Small intestine (tissue), 16 donors: ENCODE measurements at places on chromosomes 13 and 19.

DNA sequence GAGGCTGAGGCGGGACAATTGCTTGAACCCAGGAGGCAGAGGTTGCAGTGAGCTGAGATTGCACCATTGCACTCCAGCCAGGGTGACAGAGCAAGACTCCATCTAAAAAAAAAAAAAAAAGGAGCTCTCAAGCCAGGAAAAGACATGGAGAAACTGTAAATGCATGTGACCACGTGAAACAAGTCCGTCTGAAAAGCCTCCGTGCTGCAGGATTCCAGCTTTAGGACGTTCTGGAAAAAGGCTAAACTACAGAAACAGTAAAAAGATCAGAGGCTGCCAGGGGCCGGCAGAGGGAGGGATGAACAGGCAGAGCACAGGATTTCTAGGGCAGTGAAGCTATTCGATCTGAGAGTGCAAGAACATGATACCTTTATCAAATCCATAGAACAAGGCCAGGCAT, 40.7 kb upstream of the NDUFS7 start:
- no peak for DNase-seq

DNA sequence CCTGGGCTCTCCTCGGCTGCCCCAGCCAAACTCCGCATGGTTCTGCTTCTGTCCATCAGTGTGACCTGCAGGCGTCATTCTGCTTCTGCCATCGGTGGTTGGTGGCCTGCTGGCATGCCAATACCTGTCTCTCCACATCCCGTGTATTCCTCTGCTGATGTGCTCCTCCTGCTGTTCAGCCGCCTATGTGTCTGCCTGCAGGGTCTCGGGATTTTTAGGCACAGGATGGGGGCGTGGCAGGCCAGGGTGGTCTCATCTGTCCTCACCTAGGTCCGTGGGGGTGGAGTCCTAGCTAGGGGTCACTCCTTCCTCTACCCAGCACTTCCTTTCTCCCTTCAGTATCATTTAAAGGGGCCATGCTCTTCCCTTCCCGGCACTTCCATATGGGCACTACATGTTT, 33.0 kb upstream of the SGCG start:
- no peak for DNase-seq

DNA sequence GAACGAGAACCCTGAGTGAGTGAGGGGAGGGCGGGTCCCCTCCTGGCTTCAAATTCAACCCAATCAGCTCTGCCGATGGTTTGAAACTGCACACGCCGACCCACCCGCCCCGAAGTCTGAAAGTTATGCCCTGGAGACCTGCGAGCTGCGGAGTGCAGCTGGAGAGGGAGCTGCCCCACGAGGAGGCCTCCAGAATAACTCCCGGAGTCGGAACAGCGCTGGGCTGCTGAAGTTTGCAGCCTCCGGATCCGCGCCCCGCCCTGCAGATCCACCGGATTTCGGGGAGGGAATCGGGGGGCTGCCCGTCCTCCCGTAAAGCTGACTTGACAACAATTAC, 7.0 kb downstream of the POU4F1 start:
- no peak for DNase-seq

DNA sequence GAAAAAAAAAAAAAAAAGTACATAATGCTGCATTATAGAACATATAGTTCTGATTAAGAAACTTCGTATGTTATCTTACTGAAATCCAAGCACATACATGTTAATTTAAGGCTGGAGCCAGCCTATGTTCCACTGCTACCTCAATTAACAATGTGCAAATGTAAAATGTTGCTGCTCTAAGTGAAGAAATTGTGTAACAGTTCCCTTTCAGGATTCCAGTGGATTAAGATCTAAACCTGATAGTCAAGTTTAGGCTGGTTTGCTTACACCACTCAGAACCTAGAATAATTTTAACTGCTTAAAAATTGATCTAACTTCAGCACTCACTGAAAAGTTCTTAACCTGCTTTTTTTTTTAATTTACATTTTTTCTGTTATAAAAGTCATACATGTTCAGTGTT, 4.2 kb downstream of the VPS36 start:
- DNase-seq, result no peak

DNA sequence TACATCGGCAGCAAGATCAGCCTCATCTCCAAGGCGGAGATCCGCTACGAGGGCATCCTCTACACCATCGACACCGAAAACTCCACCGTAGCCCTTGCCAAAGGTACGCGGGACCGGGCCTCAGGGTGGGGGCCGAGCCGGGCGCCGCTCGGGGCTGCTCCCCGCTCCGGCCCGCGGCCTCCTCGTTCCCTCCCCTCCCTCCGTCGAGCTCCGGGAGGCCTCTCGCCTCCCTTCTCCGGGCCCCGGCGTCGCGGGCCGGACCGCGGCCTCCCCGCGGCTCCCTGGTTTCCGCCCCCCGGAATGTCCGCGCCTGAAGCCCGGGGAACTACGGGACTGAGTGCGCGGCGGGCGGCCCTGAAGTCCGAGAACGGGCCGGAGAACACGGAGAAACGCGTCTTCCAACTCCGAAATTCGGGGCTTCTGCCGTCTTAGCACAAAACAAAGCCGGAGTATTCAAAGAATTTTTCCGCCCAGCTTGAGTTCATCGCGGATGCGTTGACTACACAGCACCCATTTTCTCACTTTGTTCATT, 423 bp downstream of the LSM14A start:
- no peak for DNase-seq

DNA sequence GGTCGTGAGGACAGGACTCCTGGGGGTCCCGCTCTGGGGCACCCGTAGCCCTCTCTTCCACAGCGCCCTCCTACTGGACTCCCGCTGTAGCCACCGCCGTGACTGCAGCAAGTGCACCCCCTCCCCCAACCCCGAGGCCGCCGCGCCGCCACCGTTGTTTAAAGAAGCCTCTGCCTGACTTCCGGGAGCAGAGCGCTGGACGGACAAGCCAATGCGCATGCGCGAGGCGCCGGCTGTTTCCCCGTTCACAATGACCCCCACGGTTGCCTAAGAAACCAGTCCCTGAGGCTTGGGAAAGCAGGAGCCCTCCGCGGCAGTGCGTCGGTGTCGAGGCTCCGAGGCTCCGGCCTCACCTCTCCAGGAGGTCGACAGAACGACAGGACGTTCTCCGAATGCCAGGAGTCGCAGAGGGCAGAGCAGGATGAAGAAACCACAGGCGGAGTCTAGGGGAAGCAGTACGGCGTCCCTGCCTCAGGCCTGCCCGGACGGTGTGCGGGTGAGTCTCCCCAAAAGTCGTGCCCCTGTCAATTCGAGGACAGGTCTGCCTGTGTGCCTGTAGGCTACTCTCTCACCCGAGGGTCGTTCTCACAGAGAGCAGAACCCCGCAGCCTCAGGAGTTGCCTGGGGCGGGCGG, 70.5 kb upstream of the ZNF420 start:
- DNase-seq, result peak; percentile 3

- no peak for DNase-seq
Observed at GRCh38 chr19:31331536-31331935, 17.7 kb downstream of the TSHZ3 start.

DNA sequence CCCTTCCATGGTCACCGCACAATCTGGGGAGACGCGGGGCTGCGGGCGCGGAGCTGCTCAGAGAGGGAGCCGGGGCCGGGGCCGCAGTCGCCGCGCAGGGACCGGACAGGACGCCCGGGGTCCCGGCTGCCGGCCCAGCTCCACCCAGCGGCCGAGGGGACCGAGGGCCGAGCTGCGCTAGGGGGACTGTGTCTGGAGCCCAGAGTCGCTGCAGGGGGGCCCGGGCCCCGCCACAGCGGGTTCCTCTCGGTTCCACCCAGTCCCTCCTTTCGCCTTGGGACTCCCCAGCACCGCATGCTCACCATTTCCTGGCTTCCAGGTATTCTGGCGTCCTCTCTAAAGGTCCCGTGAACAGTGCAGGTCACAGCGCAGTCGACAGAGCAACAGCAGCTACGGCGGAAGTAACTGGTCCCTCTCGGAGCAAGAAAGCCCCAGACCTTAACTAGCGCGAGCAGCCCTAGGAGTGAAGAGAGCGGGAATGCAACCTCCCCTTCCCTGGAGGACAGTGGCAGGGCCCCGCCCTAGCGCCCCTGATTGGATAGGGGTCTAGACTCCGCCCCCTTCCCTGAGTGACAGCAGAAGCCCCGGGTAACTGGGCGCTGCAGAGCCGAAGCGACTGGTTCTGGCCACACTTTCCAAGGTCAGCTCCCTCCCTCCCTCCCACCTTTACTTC, at the start of gene ZNF878:
TSS of gene ZNF878 (minus strand) at position 465 of the 673 bp plus-strand sequence. CDS start at position 305, 160 bp downstream.
- DNase-seq, result peak; percentile 77

DNA sequence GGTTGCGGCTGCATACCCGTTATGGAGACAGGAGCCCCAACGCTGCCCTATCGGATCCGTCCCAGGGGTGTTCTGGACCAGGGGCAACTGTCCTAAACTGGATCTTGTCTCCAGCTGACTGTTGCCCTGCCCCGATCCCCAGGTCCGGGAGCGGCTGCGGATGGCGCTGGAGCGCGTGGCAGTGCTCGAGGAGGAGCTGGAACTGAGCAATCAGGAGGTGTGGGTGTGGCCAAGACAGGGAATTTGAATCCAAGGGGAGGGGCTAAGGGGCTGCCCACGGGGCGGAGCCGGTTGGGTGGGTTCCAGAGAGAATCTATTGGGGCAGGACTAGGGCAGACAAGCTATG, 9.9 kb downstream of the PPFIA3 start:
- DNase-seq, result no peak

GRCh38 chr19:38073841-38074685, 150.0 kb downstream of the DPF1 start:
- peak; percentile 59 for DNase-seq

DNA sequence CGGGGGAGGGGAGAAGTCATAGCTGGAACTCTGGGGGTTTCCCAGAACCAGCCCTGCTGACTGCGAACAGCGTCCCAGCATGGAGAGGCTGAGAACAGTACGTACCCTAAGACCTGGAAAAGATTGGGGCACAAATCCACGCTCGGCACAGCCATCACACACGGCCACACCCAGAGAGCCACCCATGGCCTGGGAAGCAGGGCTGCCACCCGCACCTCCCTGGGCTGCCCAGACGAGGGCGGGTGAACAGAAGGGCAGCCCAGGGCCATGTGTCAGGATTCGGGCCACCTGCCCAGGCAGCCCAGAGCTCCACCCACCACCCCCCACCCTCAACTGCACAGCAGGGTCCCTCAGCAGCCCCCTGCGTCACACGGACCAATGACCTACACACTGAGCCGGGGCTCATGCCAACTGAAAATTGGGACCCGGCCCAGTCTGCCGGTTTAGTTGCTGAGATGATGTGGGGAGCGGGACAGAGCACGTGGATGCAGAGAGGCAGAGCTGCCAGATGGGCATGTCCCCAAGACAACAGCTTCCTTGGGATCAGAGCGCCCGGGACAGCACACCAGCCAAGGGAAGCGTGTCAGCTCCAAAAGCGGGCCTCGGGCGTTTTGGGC, 8.5 kb downstream of the UBXN6 start:
- DNase-seq, result no peak

DNA sequence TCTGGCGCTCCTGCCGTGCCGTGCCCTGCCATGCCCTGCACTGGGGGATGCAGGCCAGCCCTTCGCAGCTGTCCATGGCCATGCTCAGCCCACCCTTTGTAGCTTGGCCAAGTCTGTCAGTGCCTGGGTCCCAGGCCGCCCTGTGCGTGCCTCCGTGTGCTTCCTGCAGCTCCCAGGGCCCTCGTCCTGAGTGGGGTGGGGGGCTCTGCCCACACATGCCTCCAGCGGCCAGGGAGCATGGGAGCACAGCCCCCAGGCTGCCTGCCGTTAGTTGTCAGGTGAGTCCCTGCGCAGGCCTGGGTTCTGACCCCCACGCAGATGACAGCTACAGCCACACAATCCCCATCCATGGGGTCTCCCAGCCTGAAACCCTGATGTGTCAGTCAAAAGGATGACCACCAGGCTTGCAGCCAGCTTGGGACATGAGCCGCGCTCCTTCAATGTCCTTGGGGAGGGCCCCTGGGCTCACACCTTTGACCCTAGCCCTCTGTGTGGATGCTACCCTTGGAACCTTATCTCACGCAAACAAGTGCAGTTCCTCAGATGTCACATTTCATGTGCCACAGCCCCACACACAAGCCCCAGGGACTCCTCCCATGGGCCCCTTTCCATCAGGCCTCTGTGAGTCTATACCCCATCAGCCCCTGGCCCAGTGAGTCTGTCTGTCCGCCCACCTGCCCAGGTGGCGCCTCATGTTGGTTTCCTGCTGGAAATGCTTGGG, 24.5 kb downstream of the TMED1 start:
- DNase-seq, result no peak

GRCh38 chr13:76527041-76527440, 359.2 kb downstream of the KCTD12 start:
- DNase-seq, result no peak

GRCh38 chr13:24747248-24748060, 16.5 kb upstream of the RNF17 start:
- peak; percentile 24 for DNase-seq
